ENCODE measurements at places on chromosomes 12 and 14.

DNA sequence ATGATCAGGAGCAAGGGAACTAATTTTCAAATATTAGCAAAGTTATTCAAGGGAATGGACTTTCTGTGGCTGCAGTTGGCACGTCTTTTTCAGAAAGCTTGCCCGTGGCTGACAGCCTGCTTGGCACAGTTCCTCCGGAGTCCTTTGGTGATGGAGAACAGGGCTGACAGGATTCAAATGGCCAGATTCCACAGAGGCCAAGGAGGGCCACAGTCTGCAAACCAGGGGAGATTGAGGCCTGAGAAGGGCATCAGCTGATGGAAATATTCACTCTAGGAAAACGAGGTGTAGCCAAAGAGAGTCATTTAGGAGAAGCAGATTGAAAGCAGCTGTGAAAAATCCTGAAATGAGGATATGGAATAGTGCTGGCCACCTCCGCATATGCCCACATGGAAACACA lies 178.3 kb downstream of the EMP1 start:
- no peak for DNase-seq

- DNase-seq = no peak
Observed at GRCh38 chr14:49586673-49587460, 687 bp upstream of the RPS29 start.

DNA sequence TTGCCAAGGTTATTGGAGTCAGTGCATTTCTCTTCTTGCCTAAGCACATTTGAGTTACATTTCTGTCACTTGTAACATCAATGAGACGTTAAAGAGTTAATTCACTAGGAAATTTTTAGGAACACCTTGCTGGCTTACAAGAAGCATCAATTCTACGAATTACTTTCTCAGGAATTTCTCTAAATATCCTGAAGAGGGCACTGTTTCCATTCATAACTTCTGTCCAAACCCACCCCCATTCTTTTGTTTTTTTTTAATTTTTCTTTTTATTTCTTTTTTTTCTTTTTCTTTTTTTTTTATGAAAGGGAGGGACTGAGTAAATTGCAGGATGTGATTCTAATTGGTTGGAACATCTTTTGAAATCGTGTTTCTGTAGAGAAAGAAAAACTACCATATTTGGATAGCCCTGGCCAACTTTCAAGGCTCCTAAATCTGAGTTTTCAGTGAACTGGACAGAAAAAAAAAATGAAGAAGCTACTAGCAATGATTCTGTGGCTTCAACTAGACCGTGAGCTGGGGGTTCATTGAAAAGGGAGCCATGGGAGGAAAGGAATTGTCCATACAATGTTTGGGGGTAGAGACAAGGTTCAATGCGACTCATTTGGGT lies 285.3 kb downstream of the DAD1 start:
- DNase-seq = no peak

DNA sequence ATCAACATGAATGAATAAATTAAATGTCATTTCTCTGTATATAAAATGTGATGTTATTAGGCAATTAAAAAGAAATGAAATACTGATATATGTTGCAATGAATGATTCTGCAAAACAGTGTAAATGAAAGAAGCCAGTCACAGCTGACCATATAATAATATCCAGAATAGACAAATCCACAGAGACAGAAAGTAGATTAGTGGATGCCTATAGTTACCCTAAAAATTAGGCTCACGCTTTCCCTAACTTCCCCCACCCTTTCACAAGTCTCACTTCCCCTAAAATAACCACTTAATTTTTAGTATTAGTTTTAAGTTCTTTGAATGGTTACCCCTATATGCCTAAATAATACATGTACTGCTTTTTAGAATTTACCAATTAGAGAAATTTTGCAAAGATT lies 348.9 kb upstream of the FAR2 start:
- no peak for DNase-seq

- no peak for DNase-seq
Observed at GRCh38 chr14:76644855-76645518, 116.3 kb upstream of the VASH1 start.

DNA sequence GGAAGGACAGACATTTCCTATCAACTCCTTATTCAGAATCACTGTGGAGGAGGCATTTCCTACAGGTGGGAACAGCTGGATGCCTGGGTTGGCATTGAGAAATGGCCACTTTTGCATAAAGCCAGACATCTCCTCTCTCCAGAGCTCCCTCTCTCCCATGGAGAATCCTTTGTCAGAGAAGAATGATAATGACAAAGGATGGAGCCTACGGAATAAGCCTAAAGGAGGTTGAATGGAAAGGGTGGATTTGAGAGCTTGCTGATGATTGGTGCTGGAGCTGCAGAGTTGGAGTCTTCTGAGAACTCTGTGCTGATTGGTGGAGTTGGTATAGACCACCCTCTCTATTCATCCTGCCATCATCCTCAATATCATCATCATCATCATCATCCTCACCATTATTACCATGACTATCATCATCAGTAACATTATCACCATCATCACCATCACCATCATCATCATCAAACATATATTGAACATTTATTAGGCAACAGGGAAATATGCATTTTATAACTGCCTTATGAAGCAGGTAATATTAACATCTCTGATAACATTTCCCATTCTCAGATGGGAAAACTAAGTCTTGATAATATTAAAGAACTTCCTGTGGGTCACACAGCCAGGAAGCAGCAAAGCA lies 89.2 kb upstream of the HSPB8 start:
- DNase-seq = no peak

- DNase-seq = no peak
Observed at GRCh38 chr14:100081997-100082625, 16.9 kb downstream of the EVL start.

- no peak for DNase-seq
Observed at GRCh38 chr14:23137813-23138535, 18.9 kb upstream of the CEBPE start.

GRCh38 chr12:123126294-123127181 lies 24.4 kb downstream of the PITPNM2 start:
- DNase-seq = no peak

DNA sequence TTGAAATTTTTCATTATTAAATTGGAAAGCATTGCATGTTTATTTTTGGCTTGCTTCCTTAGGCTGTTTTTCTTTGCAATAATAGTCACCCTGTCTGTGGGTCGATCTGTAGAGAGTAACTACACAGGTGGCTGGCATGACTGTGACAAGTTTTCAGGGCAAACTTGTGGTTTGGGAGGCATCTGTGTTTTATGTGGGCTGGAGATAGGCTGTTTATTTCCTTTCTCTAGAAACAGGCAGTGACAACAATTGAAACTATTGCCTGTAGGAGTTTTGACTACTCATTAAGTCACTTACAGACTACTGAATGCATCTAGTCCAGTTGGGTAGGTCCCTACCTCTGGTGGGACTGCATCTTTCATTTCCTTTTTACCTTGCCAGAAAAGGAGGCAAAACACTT lies 155.6 kb downstream of the DYRK2 start:
- DNase-seq = no peak

GRCh38 chr14:100466111-100466856 lies 120.9 kb downstream of the BEGAIN start:
- DNase-seq = no peak

DNA sequence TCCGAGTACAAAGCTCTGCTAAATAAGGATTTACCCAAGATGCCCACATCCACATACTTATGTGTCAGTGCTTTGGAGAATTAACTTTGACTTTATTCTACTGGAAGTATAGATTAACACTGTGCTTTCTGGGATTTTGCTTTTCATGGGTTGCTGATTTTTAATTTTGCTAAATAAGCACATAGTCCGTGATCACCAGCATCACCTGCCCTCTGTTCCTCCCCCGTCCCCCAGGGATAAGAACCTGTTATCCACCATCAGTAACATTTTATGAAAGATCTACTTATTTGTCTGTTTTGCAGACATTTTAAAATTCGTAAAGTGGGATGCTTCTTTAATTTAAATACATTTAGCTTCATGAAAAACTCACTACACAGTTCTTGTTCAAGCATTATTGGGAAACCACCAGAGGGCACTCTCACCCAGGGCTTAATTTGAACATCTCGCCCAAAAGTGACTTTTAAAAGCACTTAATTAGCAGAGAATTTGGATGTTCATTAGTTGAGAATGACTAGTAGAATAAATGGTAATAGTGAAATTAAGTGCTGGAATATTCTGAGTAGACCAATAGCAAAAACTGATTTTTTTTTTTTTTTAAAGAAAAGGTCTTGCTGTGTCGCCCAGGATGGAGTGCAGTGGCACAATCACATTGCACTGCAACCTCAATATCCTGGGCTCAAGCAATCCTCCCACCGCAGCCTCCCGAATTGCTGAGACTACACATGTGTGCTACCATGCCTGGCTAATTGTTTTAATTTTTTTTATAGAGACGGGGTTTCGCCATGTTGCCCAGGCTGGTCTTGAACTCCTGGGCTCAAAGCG lies 35.7 kb downstream of the MRPL42 start:
- peak; percentile 39 for DNase-seq

GRCh38 chr14:30290001-30290400 lies 269.0 kb upstream of the G2E3 start:
- no peak for DNase-seq

DNA sequence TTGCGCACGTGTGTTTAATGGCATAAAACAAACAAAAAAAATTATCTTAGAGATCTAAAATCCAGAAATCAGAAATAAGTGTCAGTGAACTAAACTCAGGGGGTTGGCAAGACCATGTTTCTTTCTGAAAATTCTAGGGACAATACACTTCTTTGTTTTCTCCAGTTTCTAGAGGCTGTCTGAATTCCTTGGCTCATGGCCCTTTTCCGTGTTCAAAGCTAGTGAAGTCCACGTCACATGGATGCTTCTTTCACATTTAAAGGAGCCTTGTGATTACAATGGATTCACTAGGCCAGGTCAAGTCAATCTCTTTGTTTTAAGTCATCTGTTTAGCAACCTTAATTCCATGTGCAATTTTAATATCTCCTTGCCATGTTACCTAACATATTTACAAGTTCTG lies 22.4 kb downstream of the SLCO1B3 start:
- no peak for DNase-seq

DNA sequence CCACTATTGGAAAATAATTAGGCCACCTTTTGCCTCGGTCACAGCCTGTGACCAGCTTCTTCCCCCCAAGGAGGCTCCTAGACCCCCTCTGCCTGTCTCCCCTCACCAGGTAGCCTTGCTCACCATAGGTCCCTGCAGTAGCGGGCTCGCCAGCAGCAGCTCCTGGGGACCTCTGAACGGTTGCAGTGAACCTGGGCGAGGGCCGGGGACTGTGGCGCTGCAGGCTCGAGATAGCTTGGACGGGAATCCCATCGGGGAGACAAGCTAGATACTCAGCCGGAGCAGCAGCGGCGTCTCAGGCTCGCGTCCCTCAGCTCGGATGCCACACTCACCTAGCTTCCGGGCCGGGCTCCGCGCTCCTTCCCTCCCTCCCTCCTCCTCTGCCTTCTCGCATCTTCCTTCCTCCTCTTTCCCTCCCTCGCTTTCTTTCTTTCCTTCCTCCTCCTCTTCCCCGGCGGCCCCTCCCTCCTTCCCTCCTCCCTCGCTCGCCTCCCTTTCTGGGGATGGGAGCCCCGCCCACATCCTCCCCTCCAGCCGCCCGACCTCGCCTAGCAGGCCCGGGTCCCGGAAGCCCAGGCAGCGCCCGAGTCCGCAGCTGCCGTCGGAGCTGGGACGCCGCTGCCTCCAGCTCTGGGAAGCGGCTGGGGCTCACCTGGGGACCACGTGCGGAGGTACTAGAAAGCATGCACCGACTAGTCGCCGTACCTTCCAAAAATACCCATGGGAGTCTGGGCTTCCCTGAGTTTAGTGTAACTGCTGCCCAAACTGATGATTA lies at the start of gene BMP4:
TSS of gene BMP4 (minus strand) at position 399 of the 775 bp plus-strand sequence. CDS start 4,603 bp downstream, outside the sequence.
- no peak for DNase-seq

Measured in stimulated activated CD4-positive, alpha-beta T cell treated with anti-CD3 and anti-CD28 coated beads, Interleukin-1b, Interleukin-23, amount 100 ng/mL, for 1 hour (primary cell).